ENCODE measurements at places on chromosomes 3 and 15. TPM values are rescaled to one million over a fixed set of nuclear protein-coding genes. Genes with fewer than 3 reads are reported as not detected.

Gene MAGI1
- 44.9 TPM for total RNA-seq

Gene SEMA3G
- 61.3 TPM for total RNA-seq

Gene SH2D7
- not detected for total RNA-seq

- DNase-seq = no peak
These were observed 900 bp upstream of the HYAL3 start for GRCh38 chr3:50299929-50300680.

GRCh38 chr15:38073178-38073946 is 138.9 kb downstream of the TMCO5A start:
- no peak for DNase-seq

- DNase-seq = no peak
These were observed 1.2 kb upstream of the LINGO1 start for GRCh38 chr15:77633913-77634265.

DNA sequence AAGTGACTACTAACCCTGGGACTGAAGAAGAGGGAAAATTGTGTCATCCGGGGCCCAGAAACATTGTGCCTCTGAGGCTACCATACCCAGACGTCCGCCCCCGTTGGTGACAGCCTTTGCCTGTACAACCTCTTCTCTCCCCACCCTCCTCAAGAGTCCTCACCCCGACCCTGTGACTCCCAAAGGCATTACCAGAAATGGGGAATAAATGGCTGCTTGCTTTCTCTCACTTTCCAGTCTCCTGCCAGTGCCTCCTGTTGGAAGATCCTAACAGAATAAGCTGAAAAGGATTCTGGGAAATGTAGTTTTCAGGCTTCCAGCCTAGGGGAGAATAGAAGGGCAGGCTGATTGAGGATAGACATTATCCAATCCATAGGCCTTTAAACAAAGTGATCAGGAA is 30.8 kb upstream of the SLC25A36 start:
- DNase-seq = no peak

DNA sequence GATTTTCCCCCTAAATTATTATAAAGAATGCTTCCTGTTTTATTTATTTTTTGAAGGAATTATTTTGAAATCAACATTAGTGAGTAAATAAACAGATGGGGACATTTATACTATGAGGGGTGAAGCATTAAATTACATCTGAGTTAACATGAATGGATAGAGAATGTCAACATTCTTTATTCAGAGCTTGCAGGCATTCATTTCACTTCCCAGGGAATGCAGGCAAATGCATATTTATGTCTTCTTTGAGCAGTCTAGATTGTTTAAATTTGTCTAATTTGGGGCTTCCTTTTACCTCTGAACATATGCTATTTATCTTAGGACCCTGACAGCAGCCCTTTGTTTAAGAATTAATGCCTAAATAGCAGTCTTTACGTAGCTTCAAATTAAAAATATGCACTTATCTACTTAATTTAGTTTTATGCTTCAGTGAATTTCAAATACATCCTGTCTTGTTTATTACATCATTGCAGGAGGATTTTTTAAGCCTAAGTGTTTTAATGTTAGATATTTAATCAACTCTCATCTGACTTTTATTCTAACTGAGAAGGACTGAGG is 630.5 kb upstream of the LMCD1 start:
- DNase-seq = no peak

DNA sequence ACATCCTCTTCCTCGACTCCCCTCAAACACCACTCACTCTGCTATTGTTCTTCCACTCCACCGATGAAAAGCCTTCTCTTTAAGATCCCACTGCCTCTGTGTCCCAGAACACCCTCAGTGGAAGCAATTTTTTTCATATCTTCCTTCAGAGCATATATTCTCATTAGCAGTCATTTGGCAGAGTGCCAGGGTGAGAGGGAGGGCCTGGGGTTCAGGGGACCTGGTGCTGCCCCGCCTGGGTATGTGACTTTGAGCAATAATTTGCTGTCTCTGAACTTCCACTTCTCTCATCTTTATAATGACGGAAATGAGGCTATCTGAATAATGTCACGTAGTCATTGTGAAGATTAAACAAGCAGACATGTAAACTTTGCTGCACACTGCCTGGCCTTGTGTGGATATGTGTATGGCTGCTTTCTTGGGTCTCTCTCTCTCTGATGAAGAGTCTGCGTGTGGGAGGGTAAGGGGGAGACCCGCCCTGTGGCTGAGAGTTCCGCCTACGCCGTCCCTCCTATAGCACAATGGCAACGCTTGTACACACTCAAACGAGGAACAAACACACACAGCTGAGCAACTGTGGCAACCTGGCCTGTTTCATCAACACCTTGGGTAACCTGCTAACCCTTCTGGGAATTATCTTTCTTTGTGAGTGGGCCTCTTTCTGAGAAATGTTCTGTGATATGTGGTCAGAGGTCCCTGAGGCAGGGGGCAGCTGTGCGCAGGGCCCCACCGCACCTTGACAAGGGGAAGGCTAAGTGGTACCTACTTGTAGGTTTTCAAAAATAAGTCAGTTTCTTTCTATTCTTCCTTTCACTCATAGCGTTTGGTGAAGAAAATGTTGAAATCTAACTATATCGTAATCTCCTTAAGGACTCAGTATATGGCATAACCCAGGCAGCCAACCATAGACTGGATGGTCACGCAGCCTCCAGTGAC is 369.8 kb downstream of the SV2B start:
- DNase-seq = no peak

DNA sequence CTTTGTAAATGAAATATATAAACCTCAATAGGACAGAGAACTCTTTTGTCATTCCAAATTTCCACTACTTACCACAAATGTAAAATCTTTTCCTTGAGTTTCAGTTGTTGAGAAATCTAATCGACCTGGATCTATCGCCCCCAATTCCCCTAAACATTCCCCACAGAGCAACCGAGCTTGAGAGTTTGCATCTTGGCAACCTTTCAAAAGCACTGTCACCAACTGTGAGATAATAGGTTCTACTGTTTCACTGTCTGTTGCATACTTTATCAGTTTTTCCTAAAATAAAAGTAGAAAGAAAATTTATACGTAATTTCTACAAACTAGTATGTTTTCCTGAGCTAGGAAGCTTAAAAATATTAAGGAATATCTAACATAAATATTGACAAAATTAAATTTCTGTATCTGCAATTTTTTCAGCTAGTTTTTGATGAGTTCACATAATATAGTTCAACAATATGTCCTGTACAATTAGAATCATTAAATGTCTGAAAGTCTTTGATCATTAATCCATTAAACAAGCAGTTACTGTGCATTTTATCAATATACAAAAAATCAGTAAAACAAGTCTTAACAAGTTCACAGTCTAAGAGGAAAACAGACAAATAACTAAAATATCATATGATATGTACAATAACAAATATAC is 54.5 kb downstream of the ATR start:
- DNase-seq = no peak

DNA sequence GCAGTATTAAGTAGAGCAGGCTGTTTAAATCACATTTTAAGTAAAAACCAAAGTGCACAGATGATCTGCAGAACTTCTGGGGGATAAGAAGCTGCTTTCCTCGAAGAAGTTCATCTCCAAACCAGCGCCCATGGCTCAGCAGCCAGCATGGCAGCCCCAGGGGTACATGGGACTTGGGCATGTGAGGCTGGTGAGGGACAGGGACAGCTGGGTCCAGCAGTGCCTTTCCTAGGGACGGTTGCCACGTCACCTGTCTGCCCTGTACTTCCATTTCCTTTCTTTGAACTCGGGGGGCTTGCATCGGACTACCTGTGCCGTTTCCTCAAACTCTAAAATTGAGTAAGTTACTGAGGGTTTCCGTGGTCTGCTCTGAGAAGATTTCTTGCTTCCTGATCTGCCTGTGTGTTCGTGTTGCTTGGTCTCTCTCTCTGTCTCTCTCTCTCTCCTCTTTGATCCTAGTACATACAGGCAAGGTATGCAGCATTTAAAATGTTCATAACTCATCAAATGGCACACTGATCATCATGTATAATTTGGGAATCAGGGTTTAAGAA is 67.6 kb downstream of the IGF1R start:
- DNase-seq = no peak

DNA sequence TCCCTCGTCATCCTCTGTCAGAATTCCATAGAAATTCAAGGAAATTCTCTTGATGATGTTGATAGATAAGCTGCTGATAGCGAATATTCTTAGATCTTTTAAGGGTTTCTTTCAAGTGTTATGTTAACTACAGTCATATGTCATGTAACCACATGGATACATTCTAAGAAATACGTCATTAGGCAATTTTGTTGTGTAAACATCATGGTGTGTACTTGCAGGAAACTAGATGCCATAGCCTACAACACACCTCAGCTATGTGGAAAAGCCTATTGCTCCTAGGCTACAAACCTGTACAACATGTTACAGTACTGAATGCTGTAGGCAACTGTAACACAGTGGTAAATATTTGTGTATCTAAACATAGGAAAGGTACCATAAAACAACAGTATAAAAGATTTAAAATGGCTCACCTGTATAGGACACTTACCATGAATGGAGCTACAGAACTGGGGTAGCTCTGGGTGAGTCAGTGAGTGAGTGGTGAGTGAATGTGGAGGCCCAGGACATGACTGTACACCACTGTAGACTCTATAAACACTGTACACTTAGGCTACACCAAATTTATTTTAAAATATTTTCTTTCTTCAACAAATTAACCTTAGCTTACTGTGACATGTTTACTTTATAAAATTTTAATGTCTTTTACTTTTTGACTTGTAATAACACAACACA is 34.6 kb downstream of the GLDN start:
- DNase-seq = no peak

Measured in glomerular endothelial cell (primary cell).